K562 (cell line): ENCODE measurements at places on chromosomes 6 and 20. TPM values are rescaled to one million over a fixed set of nuclear protein-coding genes. Genes with fewer than 3 reads are reported as not detected.

DNA sequence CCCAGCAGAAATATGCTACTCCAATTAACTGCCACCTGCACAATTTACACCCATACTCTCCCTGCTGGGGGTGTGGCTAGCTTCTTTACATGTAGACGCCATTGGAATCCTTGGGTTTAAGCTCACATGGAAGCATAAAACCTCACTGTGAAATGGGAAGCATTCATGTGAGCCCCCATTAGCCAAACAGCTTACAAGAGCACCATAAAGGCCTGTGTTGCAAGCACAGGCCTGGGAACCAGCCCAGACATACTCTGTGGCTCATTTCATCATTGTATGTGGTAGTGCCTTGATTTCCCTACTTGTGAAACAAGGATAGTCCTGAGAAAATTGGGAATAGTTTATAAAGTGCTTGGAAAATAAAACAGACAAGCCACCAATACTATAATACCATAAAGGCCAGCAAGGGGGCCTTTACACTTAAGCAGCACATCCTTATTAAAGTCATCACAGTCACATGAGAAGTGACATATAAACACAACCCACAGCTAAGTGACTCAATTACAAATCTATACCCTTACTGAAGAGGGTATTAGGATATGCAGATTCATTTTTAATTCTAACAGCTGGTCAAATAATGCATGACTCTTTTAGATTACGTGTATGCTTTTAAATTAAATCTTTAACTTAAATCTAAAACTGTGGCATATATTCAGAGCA is 6.8 kb downstream of the ADNP start:
- H3K27ac ChIP-seq, result no peak overlapping the region
- H3K27me3 ChIP-seq, result no peaks in the 10 kb centered on the region
- 0 out of 2 replicates have a peak, but pooled peaks cover 6% of the 10 kb centered on the region for H3K4me1 ChIP-seq
- H3K36me3 ChIP-seq, result peaks cover 91% of the 10 kb centered on the region
- no peak overlapping the region for H3K4me3 ChIP-seq

DNA sequence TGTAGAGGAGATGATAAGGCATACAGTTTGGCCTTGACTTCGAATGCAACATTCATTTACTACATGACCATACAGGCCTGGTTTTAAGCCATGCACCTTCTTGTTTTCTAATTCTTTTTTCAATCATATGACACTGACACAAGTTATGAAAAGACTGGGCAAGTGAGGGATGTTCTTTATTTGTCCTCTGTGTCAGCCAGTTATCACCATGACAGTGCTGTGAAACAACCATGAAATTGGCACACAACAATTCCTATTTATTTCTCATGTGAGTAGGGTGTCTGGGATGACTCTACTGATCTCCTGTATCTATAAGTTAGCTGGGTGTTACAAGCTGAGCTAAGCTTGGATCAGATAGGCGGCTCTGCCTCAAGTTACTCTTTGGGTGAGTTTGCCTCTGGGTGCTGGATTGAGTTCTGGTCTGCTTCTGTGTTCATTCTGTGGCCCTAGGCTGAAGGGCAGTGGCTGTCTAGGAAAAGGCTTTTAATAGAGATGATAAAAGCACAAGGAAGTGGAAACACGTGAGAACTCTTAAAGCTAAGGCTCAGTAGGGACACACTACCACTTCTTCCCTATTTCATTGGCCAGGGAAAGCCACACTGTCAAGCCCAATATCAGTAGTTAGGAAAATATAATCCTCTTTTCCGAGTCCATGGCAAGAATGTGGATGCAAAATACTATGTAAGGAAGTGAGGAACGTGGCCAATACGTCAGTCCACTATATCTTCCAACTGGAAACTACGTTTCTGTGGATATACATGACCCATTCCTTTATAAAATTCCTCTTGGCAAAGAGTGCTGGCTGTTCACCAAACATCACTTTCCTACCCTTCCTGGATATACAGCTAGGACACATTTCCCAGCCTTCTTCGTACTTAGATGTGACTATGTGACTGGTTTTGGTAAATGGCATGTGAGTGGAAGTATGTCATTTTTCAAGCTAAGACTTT is 126.2 kb upstream of the RNF24 start:
- H3K27me3 ChIP-seq, result no peaks in the 10 kb centered on the region
- no peak overlapping the region for H3K27ac ChIP-seq
- no peaks in the 10 kb centered on the region for H3K36me3 ChIP-seq

DNA sequence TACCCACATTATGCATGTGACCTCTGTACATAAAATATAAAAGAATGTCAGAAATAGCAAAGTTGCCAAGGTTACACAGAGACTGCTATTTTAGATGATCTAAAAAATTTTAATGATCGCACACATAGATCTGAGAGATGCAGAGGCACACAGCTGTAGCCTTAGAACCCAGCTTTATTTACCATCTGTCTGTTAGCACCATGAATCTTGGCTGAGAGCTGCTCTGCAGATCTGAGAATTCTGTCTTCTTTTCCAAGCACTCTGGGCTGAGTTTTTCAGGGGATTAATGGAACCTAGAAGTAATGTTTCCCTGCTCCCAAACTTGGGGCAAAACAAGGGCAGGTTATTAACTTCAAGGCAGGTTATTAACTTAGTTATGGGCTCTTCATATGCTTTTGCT is 248.7 kb upstream of the JAG1 start:
- DNase-seq, result no peak
- no peaks in the 10 kb centered on the region for H3K27me3 ChIP-seq
- no peaks in the 10 kb centered on the region for H3K4me1 ChIP-seq
- H3K27ac ChIP-seq, result no peak overlapping the region
- no peak overlapping the region for H3K4me3 ChIP-seq
- H3K36me3 ChIP-seq, result no peaks in the 10 kb centered on the region

DNA sequence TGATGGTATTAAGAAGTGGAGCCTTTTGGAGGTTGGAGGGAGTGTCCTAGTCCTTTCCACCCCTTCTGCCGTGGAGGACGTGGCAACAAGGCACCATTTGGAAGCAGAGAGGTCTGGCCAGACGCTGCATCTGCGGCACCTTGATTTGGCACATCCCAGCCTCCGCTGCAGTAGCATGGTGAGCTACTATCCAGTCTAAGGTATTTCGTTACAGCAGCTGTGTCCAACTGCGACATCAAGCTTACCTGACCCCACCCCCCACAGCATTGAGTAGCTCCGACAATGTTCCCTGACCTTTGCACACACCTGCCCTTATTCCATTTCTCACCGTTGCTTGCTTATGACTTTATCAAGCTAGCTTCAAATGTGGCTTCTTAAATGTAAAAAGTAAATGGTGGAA is 29.8 kb upstream of the SYNJ2 start:
- DNase-seq, result no peak
- H3K4me3 ChIP-seq, result no peak overlapping the region
- H3K36me3 ChIP-seq, result no peaks in the 10 kb centered on the region
- H3K27ac ChIP-seq, result no peak overlapping the region
- peaks cover 13% of the 10 kb centered on the region for H3K4me1 ChIP-seq
- H3K27me3 ChIP-seq, result peaks cover 9% of the 10 kb centered on the region; the same call in 2 of the 3 replicates

GRCh38 chr6:76230711-76231110 is 158.2 kb upstream of the IMPG1 start:
- no peaks in the 10 kb centered on the region for H3K27me3 ChIP-seq
- H3K4me1 ChIP-seq, result no peaks in the 10 kb centered on the region
- no peak overlapping the region for H3K27ac ChIP-seq
- no peaks in the 10 kb centered on the region for H3K36me3 ChIP-seq

- H3K27me3 ChIP-seq, result no peaks in the 10 kb centered on the region
- no peak overlapping the region for H3K4me3 ChIP-seq
- H3K36me3 ChIP-seq, result no peaks in the 10 kb centered on the region
- H3K27ac ChIP-seq, result no peak overlapping the region
Measured at GRCh38 chr6:46584586-46584985, 68.0 kb downstream of the CYP39A1 start.

- H3K27me3 ChIP-seq, result no peaks in the 10 kb centered on the region
- peaks cover 22% of the 10 kb centered on the region; the same call in 1 of the 3 replicates for H3K36me3 ChIP-seq
- H3K4me1 ChIP-seq, result no peaks in the 10 kb centered on the region
- H3K27ac ChIP-seq, result no peak overlapping the region
- DNase-seq, result no peak
Measured at GRCh38 chr6:73505142-73505541, 15.7 kb downstream of the EEF1A1 start.

Gene MAFB
- total RNA-seq, result 0.04 and 0.09 TPM in 2 replicates

Gene BHLHE23
- not detected in 2 replicates for total RNA-seq
